GM12891 (cell line): ENCODE measurements at places on chromosomes 1 and 21.
A peak's percentile ranks its signal among the peaks of the same experiment; 100 is the strongest.

DNA sequence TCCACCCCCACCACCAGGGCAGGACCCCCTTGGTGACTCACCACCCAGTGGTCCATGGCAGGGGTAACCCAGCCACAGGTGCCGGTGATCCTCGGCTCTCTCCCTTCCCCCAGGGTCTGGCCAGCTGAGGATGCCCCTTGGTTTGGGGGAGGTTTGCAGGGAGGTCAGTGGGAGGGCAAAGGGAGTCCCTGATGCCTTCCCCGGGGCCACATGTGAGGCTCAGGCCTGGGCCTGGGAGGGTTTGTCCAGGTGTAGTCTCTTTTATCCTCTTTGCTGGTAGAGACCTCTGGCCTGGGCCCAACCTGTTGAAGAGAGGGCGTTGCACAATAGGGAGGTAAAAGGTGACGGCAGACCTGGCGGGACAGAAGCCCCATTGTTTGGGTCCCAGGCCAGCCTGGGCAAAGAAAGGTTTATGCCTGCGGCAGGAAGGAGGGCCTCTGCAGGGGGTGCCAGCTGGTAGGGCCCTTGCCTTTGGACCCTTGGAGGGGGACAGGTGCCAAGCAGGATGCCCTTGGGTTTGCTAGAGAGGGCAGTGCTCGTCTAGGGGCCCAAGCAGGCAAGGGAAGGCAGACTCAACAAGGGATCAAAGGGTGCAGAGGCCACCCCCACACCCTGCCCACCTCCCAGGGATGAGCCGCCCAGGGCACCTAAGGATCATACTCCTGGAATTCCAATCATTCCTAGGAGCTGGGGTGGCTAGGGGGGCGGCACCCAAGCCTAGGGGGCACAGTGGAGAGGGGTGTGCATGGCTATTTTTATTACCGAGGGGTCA is 760 bp upstream of the TINAGL1 start:
- no peak for DNase-seq

DNA sequence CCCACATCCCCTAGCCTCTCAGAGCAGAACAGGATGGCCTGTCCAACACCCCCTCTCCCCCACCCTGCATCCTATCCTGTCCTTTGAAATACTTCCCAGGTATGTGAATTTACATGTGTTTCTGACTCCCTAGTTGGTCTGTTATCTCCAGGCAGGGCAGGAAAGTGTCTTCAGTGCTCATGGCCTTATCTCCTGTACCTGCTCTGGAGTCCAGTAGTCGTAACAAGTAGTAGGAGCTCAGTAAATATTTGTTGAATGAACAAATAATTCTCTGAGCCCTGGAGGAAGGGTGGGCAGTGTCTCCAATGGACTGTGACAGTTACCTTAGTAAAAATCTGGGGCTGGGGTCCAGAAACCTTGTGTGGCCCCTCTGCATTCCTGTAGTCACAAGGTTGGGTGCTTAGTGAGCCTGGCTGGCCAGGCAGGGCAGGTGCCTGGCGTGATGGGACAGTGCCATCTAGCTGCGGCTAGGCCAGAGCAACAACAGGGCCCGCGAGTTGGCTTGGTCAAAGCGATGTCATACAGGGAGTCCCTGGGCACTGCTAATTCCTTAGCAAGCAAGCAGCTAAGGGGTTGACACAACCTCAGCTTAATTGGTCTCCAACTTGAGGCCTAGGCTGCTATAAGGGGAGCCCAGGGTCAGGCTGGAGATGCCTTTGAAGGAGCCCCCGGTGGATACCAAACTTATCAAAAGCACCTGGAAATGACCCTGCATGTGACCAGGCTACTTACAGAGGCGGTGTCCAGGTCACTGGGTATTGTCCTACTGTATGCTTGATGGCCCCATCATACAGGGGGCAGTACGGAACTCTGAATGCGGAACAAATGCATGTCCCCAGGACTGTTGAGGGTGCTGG is 89.0 kb upstream of the PPM1J start:
- peak; percentile 52 for DNase-seq

GRCh38 chr1:19044471-19044870 is 88.0 kb upstream of the IFFO2 start:
- no peak for DNase-seq

GRCh38 chr1:39418236-39418635 is 73.2 kb upstream of the BMP8A start:
- DNase-seq, result no peak

- DNase-seq, result no peak
Observed at GRCh38 chr21:36428761-36429432, 43.7 kb downstream of the CHAF1B start.
